ENCODE measurements at places on chromosomes 7 and 10.

- no peak for DNase-seq
These were observed 89.3 kb upstream of the CUX1 start for GRCh38 chr7:101728128-101728527.

DNA sequence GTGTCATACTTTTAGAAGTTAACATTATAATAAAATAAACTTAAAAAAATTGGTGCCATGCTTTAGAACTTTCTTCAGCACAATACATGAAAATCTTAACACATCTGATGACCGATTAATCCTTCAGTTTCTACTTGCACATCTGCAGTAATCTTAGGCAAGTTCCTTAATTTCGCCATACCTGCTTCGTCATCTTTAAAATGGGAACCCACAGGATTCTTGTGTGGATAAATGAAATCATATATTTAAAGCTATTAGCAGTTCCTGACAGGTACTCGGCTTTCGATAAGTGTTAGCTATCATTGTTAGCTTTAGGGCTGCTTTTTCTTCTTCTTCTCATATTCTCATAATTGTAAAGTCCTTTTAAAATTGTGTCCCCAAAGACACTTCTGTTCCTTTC is 907 bp upstream of the VPS50 start:
- no peak for DNase-seq

DNA sequence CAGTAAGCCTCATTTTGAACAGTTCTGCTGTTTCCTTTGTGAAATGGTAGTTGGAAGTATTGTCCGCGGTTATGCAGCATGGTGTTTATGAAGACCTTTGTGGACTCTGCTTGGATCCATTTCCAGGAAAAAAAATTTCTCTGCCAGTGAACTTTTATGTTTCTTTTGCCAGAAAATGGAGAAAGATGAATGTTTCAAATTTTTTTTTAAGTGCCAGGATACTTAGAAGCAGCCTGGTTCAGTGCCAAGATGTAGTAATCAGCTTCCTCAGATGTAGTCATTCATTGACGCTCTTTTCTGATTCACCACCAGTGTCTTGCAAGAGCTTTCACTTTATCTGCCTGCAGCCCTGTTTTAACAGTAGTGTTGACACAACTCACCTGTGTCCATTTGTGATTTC is 258.2 kb downstream of the SDK1 start:
- no peak for DNase-seq

DNA sequence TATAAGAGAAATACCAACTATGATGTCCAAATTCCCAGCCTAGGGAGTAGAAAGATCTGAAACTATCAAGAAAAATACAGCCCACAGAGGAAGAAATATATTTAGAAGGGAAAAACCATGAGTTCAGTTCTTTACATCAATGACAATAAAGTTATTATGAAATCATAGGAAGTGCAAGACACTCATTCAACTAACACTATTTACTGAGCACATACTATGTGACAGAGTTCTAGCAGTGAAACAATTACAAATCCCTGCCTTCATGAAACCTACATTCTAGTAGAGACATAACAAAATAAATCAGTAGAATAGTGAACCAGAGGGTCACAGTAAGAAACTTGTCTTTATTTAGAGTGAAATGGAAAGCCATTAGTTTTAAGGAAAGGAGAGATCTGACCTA is 2.1 kb downstream of the NDUFA5 start:
- no peak for DNase-seq
